ENCODE measurements at places on chromosomes 6 and 20.
A peak's percentile ranks its signal among the peaks of the same experiment; 100 is the strongest.

GRCh38 chr20:32450484-32451061, 92.4 kb downstream of the ASXL1 start:
- no peak for DNase-seq

DNA sequence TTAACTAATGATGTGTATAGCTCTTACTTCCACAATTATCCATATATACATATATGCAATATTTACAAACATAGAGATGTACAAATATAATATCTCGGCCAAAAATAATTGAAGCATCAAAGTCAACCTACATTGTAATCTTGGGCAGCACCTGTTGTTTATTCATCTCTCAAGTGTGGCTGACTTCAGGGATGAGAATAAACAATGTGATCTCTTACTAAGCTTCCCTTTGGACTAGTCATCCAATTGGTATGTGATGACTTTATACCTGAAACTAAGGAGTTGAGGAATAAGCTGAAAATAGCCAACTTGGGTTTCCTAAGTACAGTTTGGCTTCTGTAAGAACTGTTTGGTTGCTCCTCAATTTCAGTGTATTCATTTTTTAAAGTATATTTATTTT, 256.6 kb downstream of the KHDC1L start:
- no peak for DNase-seq

DNA sequence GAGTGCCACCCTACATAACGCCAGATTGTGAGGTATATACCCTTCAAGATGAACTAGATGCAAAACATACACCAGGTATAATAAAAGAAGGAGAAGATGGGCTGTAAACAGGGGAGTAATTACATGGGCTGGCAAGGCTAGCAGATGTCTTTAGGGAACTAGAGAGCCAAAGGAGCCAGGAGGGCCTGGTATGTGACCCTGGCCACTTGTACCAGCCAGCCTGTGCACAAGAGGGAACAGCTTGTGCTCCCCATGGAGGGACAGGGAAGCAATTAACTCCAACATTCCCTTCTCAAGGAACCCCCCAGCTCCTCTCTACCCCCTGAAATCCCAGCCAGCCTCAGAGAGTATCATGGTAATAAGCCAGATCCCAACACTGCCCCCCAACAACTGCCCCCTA, 139.9 kb downstream of the HIVEP2 start:
- no peak for DNase-seq

- no peak for DNase-seq
Measured at GRCh38 chr6:113363866-113364265, 493.3 kb upstream of the MARCKS start.

- DNase-seq: peak; percentile 9
Measured at GRCh38 chr6:108114841-108115597, 40.5 kb upstream of the OSTM1 start.

GRCh38 chr20:19283490-19284025, 71.1 kb downstream of the SLC24A3 start:
- no peak for DNase-seq

DNA sequence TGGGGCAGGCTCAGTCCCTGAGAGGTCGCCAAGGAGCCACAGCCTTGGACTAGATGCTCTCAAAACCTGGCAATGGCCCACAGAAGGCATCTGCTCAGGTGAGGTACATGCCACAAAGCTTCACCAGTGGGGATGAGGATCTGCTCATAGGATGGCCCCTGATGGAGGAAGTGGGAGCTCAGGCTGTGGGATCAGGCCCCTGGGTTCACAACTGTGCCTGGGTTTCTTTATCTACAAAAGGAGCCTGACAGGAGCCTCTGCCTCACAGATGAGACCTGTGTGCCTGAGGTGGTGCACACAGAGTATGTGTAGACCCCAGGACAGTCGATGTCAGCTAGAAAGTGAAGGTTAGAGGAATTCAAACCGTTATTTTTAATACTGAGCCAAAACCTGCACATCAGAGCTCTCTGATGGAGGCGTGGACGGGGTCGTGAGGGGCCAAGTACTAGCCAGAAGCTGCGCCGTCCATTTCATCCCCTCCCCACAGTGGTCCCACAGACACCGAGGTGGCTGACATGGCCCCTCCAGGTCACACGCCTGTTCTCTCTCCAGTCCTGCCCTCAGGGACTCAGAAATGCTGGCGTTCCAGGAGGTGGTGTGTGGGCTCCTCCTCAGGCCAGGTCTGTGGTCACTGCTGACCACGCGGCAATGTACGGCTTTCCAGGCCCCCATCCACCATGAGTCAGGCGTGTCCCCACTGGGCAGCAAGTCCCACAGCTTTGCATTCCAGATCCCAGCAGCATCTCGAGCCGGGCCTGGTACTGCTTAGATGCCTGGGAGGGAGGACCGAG, 33.3 kb downstream of the NTSR1 start:
- no peak for DNase-seq

GRCh38 chr6:16292942-16293341, 54.6 kb downstream of the GMPR start:
- DNase-seq: no peak

DNA sequence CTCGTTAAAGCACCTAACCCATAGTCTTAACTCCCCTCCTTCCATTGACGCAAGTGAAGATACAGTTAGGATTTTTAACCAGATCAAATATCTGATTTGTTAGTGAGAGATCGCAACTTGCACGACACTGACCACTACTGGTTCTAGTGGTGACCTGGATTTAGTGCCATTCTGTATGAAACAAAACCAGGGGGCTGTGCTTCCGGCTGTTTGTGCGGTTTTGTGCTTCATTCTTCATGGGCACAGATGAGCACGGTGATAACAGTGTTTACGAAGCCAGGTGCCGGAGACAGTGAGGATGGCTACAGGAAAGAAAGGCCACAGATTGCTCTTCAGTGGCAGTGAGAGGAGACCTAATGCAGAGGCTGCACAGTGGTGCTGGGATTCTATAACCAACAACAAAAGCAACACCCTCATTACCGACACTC, 75.5 kb downstream of the NOL4L start:
- peak; percentile 82 for DNase-seq

- DNase-seq: no peak
Measured at GRCh38 chr6:85482206-85482904, 32.5 kb downstream of the NT5E start.

DNA sequence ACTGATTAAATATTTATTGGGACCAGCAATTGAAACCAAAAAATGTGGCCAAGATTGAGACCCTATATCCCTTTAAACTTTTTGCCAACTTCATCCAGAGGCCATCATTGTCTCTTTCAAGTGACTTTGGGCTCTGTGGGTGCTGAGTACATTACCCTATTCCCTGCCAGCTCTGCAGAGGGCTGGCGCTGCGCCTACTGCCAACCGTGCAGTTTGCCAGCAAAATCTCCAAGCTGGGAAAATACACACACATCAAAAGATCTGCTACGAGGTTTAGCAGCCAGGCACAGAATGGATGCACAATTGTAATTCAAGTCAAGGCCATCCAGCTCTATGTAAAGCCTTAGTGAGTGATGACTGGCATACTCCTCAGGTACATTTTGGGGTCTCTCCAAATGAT, 125.0 kb downstream of the CBLN4 start:
- DNase-seq: no peak

- DNase-seq: no peak
Measured at GRCh38 chr20:8842525-8842924, 226.4 kb upstream of the PLCB4 start.

GRCh38 chr6:80454197-80454596, 347.7 kb downstream of the BCKDHB start:
- no peak for DNase-seq

GRCh38 chr6:154267508-154268106, 89.0 kb downstream of the IPCEF1 start:
- DNase-seq: no peak

DNA sequence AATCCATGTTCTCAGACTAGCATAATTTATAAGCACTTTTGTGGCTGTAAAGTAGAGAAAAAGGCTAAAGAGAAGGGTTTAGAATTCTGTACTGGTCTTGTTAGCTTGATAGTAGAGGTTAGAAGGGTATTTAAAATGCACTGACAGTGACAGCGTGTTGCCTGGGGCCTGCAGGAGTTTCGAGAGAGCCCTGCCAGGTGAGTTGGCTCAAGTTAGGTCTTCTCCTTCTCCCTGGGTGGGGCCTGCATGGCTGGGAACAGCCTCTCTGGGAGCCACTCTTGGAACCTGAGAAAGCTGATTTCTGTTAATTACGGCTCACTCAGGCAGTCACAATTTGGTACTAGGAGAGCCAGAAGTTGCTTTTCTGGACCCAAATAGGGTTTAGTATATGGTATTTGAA, 103.7 kb downstream of the ARID1B start:
- DNase-seq: no peak

DNA sequence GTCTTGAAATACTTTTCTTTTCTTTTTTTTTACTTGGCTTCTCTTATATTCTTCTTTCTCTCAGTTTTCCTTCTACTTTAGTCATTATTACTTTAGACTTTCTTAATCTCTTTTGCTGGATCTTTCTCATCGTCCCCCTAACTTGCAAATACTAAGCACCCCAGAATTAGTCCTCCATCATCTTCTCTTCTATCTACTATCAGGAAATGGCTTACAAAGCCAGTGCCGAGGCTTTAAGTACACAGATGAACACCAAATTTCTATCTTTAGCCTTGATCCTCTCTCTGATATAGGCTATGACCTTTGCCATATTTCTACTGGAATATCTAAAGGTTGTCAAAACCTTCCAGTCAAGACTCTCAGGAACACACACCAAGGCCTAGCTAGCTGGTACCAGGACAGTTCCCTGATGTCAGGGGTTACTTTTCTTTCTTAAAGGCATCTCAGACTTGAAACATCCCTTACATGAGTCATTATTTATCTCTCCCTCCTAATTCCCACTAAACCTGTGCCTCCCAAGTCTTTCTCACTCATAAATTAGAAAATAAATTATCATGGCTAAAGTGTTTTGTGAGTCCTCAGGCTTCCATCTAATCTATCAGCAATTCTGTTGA, 278.6 kb upstream of the TCF21 start:
- no peak for DNase-seq

GRCh38 chr6:70675822-70676221, 8.1 kb downstream of the SMAP1 start:
- DNase-seq: no peak

GRCh38 chr20:63831646-63831992, 555 bp upstream of the ZBTB46 start:
- DNase-seq: no peak

DNA sequence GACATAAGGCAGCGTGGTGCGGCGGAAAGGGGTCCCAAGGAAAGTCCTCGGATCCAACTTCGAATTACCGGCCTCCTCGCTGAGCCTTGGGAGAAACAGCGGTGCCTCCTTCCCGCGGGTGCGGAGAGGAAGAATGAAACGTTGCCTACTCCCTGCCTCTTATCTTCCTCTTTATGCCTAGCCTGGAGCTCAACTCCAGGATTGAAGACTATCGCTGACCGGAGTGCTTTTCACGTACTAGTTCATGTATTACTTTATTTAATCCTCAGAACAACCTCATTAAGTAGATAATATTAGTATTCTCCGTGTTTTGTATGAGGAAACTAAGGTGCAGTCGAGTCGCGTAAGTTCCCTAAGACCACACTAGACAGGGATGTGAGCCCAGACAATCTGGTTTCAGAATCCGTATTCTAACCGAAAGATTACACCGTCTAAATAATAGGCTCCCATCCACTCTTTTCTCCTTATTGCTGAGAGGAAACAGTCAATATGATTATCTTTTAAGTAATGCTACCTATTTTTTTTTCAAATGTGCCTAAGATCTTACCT, 793 bp upstream of the PDSS2 start:
- no peak for DNase-seq

DNA sequence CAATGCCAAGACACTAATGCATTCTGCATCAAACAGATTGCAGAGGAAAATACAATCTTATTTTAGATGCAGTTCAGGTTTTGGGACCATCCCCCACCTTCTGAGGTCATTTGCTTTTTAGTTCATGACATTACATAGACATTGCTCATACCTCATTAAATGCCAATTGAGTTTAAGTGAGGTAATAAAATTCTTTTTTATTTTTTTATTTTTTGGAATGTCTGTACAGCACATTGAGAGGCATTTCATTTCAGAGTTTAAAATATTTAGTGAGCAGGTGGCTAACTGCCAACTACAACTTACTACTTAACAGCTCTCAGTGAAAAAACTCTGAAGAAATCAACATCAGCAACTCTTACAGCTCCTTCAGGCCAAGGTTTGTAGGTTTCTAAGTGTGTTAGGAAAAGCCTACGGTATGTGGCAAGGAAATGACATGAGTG, 482.2 kb upstream of the RNF217 start:
- no peak for DNase-seq

- DNase-seq: no peak
Measured at GRCh38 chr20:34859367-34859766, 13.3 kb downstream of the GGT7 start.

DNA sequence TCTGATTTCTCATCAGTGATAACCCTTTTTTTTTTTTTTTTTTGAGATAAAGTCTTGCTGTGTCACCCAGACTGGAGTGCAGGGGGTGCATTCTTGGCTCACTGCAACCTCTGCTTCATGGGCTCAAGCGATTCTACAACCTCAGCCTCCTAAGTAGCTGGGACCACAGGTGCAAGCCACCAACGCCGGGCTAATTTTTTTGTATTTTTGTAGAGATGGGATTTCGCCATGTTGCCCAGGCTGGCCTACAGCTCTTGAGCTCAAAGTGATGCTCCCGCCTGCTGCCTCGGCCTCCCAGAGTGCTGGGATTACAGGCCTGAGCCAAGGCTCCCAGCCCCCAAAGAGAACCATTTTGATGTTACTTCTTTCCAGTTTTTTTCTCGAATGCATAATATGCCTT, 2.2 kb downstream of the FABP7 start:
- no peak for DNase-seq

GRCh38 chr6:140784573-140784972, 1348.2 kb upstream of the GJE1 start:
- no peak for DNase-seq

DNA sequence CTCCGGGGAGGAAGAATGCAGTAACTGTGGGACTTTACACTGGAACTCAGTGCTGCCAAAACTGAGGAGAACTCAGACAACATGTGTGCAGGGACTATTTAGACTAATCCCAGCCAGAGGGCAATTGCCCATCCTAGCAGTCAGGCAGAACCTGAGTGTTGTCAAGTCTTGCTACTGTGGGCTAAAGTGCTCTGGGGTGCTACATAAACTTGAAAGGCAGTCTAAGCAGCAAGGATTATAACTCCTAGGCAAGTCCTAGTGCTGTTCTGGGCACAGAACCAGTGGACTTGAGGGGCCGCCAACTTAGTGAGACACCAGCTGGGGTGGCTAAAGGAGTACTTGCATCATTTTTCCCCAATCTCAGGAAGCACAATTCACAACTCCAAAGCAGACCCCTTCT, 363.8 kb upstream of the PTCHD4 start:
- DNase-seq: no peak

DNA sequence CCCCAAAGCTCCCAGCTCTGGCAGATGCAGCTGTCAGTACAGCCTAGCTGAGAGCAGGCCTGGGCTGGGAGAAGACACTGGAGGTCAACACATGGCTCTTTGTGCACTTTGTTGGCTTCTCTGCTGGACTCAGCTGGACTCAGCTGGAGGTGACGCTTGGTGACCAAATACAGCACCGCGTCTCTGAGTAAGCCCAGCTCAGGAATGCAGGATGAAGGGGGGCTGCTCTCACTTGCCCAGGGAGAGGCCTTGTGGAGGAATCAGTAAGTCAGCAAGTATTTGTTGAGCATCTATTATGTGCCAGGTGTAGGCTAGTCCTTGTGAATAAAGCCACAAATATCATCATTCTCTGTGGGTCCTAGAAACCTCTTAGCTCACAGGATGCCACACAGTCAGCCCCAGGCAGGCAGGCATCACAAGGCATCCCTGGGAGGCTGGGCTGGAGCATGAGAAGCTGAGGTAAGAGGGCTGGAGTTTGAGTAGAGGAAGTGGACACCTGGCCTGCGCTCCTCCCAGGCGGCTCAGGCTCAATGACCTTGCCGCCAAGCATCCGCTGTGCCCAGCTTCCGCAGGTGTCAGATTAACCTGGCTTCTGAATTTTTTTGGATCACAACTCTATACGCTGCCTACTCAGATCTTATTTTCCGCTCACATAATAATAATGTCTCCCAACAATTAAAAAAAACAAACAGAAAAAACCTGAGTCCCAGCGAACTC, 95.4 kb downstream of the TMEM170B start:
- DNase-seq: no peak

Data from CD4-positive, alpha-beta memory T cell (primary cell).